Activated naive CD4-positive, alpha-beta T cell treated with anti-CD3 and anti-CD28 coated beads, Interleukin-2, amount 50 U/mL, for 16 hours (primary cell): ENCODE measurements at places on chromosomes 1 and 21.

GRCh38 chr1:41365772-41366454, 4.7 kb downstream of the FOXO6 start:
- peak; percentile 20 for DNase-seq

DNA sequence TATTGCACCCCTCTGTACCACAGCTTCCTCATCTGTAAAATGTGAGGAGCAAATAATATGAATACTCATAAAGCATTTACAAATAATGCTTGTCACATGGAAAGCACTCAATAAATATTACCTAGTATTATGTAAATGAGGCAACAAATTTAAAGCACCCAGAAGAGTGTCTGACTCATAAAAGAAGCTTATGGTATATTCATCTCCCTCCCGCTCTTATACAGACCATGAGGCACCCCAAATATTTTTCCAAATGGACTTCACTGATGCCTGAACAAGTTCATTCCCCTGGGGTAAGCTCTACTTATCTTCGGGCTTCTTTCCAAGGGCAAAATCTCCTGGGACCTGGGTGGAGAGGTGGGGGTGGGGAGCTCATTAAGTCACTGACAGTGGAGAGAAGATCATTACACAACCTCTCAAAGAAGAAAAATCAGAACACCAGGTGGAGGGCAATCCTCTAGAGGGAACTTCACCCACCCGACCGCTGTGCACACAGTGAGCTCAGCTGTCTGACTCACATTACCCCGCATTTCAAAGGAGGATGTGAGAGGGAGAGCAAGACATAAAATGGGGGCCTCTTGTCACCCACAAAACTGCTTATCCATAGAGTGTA, 166.2 kb downstream of the ASTN1 start:
- no peak for DNase-seq

DNA sequence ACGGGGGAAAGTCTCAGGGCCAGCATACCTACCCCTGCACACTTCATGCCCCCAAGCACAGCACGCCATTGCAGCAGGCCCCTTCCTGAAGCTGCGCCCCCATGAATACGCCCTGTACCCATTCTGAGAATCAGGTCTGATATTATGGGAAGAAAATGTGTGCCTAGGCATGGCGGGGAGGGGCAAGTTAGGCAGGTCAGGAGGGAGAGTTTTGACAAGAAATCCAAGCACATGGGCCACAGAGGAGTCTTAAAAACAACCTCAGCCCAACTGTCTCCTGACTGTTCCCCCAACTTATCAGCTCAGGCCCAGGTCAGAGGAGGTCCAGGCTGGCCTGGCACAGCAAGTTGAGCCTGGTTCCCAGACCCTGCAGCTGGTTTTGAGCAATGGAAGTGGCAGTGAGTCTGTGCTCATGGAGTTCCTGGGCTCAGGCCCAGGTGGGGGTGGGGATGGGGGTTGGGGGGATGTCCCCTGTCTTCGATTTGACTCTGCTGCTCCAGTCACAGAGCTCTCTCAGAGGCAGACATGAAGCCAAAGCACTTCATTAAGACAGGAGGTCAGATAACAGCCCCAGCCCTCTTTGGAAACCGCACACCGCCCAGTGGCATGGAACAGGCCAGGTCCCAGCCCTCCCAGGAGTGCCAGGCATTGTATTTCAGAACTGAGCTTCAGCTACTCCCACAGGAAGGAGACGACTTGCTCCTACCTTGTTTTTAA, 20.6 kb upstream of the BCAR3 start:
- no peak for DNase-seq

- no peak for DNase-seq
Measured at GRCh38 chr1:205230982-205231381, 3.2 kb downstream of the TMCC2 start.
